ENCODE measurements at places on chromosomes 3 and 15.
A peak's percentile ranks its signal among the peaks of the same experiment; 100 is the strongest.

- H3K4me3 ChIP-seq = no peak overlapping the region
- no peak overlapping the region for H3K27ac ChIP-seq
- no peaks in the 10 kb centered on the region for H3K36me3 ChIP-seq
- no peaks in the 10 kb centered on the region for H3K4me1 ChIP-seq
- DNase-seq = no peak
- peaks cover 10% of the 10 kb centered on the region for H3K27me3 ChIP-seq
Observed at GRCh38 chr3:138479438-138479863, 45.0 kb downstream of the ESYT3 start.

GRCh38 chr15:69271217-69271616 is 27.5 kb upstream of the PAQR5 start:
- peaks cover 1% of the 10 kb centered on the region for H3K36me3 ChIP-seq
- H3K4me1 ChIP-seq = no peaks in the 10 kb centered on the region
- H3K27ac ChIP-seq = no peak overlapping the region
- H3K27me3 ChIP-seq = no peaks in the 10 kb centered on the region
- H3K4me3 ChIP-seq = no peak overlapping the region
- no peak for DNase-seq

GRCh38 chr15:99123713-99124451 is 19.0 kb downstream of the SYNM start:
- H3K4me1 ChIP-seq = no peaks in the 10 kb centered on the region
- no peaks in the 10 kb centered on the region for H3K36me3 ChIP-seq
- H3K27me3 ChIP-seq = peaks cover 2% of the 10 kb centered on the region
- no peak overlapping the region for H3K4me3 ChIP-seq
- no peak overlapping the region for H3K27ac ChIP-seq

- no peaks in the 10 kb centered on the region for H3K27me3 ChIP-seq
- peaks cover 15% of the 10 kb centered on the region for H3K4me1 ChIP-seq
- H3K36me3 ChIP-seq = peaks cover 27% of the 10 kb centered on the region
- DNase-seq = no peak
- peak overlapping the region; percentile 26 for H3K27ac ChIP-seq
Observed at GRCh38 chr15:76217029-76217881, 94.0 kb downstream of the ETFA start.

DNA sequence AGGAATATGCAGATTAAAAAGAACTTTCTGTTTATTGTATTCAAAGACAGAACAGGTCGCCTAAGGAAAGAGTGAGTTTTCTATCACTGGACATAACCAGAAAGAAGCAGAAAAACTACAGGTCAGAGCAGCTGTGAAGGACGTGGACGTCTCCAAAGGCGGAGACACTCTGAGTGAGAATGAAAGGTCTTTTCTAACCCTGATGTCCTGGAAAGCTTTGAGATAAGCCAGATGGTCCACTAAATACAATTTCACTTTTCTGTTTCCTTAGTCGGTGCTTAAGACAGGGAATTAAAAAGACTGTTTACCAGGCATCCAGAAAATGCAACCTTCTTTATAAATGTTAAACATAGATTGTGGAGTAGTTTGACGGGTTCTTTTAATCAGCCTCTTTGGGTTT is 360.4 kb downstream of the FGF12 start:
- no peak for DNase-seq
- H3K4me1 ChIP-seq = no peaks in the 10 kb centered on the region
- no peaks in the 10 kb centered on the region for H3K36me3 ChIP-seq

- no peak for DNase-seq
- H3K27me3 ChIP-seq = peaks cover 9% of the 10 kb centered on the region
- H3K4me1 ChIP-seq = no peaks in the 10 kb centered on the region
- H3K27ac ChIP-seq = no peak overlapping the region
Observed at GRCh38 chr3:129984125-129984524, 9.6 kb downstream of the TRH start.

DNA sequence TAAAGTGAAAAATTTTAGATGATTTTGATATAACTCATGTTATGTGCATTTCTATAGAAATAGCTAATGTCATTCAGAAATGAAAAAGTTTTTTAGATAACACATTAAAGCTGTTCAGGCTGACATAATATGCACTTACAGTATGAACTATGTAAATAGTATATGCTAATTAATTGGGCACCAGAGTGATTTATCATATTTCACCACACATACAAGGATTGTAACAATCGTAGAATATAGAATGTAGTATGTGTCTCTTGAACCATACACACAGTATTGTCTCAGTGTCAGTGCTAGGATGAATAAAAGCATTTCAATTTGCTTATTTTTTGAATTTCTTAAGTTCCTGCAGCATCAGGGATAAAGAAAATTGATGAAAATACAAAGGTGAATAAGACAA is 710.0 kb downstream of the OTOL1 start:
- H3K27me3 ChIP-seq = no peaks in the 10 kb centered on the region
- H3K4me1 ChIP-seq = no peaks in the 10 kb centered on the region
- H3K27ac ChIP-seq = no peak overlapping the region

- peaks cover 63% of the 10 kb centered on the region for H3K27me3 ChIP-seq
- H3K4me1 ChIP-seq = peaks cover 15% of the 10 kb centered on the region
- H3K4me3 ChIP-seq = peak overlapping the region; percentile 31
- H3K27ac ChIP-seq = no peak overlapping the region
Observed at GRCh38 chr15:76065245-76065644, 5.5 kb downstream of the TMEM266 start.

DNA sequence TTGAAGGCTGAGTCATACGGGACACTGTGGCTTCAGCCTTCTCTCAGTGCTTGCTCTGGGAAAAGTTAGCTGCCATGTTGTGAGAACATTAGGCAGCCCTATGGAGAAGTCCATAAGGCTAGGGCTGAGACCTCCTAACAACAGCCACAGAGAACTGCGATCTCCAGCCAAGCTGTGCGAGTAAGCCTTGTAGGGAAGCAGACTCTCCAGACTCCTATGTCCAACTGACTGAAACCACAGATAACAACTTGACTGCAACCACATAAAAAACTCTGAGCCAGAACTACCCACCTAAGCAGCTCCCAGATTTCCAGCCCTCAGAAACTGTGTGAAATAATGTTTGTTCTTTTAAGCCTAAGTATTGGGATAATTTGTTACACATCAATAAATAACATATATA is 40.7 kb downstream of the DENND6A start:
- peaks cover 11% of the 10 kb centered on the region for H3K4me1 ChIP-seq
- peaks cover 51% of the 10 kb centered on the region for H3K36me3 ChIP-seq
- no peak overlapping the region for H3K27ac ChIP-seq
- DNase-seq = no peak
- no peaks in the 10 kb centered on the region for H3K27me3 ChIP-seq

DNA sequence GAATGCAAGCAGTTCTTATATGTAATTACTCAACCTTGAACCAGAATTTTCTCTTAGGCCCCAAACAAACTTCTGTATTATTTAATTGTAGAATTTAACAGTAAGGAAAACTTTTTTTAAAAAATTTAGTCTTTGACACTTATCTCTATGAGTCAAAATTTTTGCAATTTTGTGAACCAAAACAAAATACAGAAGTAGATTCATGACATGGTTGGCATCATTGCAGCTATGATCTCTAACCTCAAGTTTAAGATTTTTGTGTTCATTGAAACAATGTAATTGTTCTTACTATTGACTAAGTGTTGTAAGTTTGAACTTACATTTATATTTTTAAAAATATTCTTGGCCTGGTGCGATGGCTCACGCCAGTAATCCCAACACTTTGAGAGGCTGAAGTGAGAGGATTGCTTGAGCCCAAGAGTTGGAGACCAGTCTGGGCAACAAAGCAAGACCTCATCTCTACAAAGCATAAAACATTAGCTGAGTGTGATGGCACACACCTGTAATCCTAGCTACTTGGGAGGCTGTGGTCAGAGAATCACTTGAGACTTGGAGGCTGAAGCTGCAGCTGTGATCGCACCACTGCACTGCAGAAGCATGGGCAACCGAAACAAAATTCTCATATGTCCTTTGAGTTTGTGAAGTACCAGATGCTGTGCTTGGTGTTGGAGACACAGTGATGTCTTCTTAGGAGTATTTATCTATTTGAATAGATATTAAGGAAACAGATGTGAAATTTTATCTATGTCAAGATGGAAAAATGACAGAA is 39.7 kb downstream of the STT3B start:
- no peak overlapping the region for H3K27ac ChIP-seq
- peaks cover 30% of the 10 kb centered on the region for H3K4me1 ChIP-seq
- no peak for DNase-seq
- H3K36me3 ChIP-seq = peaks cover 15% of the 10 kb centered on the region
- no peaks in the 10 kb centered on the region for H3K27me3 ChIP-seq

DNA sequence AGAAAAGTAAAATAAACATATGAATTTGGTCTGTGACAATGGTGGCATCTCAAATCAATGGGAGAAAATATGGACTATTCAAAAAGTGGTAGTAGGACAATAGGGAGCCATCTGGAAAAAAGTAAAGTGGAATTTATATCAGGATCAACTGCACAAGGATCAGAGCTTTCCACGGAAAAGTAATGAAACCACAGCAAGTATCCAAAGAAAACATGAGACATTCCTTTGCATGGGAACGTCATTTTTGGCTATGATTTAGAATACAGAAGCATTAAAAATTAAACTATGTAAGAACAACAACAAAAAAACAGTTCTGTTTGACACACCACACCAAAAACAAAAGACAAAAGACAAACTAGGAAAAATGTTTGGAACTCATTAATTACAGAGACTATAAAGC is 18.7 kb downstream of the CRBN start:
- no peak overlapping the region for H3K27ac ChIP-seq
- H3K4me1 ChIP-seq = no peaks in the 10 kb centered on the region
- no peak overlapping the region for H3K4me3 ChIP-seq

DNA sequence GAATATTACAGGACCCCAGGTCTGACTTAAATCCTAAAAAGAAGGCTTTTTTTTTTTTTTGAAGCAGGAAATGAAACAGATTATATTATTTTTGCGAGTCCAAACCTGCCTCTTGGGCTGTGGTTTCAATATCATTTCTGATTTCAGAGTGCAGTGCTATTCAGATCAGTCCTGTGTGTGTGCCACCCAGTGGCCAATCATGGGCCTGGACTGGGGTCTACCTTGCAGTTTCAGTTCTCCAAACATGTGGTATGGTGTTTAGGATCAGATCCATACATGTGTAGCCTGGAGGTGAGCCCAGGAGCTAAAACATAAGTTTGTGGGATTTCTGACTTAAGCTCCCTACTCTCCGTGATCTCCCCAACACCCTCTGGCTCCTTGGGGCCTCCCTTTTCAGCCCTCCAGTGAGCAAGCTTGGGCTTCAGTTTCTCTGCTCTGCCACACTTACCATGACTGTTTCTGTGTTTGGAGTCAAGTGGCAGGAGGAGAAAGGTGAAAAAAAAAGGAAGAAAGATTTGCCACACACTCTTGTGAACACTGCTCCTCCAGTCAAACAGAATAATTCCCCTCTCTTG is 12.1 kb upstream of the THSD4 start:
- H3K4me3 ChIP-seq = no peak overlapping the region
- peaks cover 3% of the 10 kb centered on the region for H3K27me3 ChIP-seq
- no peak overlapping the region for H3K27ac ChIP-seq
- DNase-seq = no peak
- H3K36me3 ChIP-seq = no peaks in the 10 kb centered on the region
- H3K4me1 ChIP-seq = no peaks in the 10 kb centered on the region

GRCh38 chr15:94834494-94834893 is 603.1 kb downstream of the MCTP2 start:
- H3K27me3 ChIP-seq = no peaks in the 10 kb centered on the region
- H3K4me1 ChIP-seq = no peaks in the 10 kb centered on the region
- no peak overlapping the region for H3K27ac ChIP-seq
- H3K36me3 ChIP-seq = no peaks in the 10 kb centered on the region
- no peak overlapping the region for H3K4me3 ChIP-seq

DNA sequence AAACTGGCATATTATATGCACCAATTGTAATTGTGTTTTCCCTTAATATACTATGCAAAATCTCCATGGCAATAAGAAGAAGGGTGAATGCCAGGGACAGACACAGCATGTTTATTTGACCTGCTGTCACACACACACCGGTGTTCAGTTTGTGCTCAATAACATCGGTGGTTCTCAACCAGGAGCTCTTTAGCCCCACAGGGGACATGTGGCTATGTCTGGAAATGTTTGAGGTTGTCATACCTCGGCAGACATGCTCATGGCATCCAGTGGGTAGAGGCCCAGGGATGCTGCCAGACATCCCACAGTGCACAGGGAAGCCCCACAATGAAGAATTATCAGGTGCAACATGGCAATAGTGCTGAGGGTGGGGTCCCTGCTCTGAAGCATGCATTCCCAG is 38.2 kb downstream of the GLB1 start:
- no peak overlapping the region for H3K4me3 ChIP-seq
- H3K4me1 ChIP-seq = peaks cover 67% of the 10 kb centered on the region
- no peak for DNase-seq
- H3K27ac ChIP-seq = no peak overlapping the region
- no peaks in the 10 kb centered on the region for H3K27me3 ChIP-seq

DNA sequence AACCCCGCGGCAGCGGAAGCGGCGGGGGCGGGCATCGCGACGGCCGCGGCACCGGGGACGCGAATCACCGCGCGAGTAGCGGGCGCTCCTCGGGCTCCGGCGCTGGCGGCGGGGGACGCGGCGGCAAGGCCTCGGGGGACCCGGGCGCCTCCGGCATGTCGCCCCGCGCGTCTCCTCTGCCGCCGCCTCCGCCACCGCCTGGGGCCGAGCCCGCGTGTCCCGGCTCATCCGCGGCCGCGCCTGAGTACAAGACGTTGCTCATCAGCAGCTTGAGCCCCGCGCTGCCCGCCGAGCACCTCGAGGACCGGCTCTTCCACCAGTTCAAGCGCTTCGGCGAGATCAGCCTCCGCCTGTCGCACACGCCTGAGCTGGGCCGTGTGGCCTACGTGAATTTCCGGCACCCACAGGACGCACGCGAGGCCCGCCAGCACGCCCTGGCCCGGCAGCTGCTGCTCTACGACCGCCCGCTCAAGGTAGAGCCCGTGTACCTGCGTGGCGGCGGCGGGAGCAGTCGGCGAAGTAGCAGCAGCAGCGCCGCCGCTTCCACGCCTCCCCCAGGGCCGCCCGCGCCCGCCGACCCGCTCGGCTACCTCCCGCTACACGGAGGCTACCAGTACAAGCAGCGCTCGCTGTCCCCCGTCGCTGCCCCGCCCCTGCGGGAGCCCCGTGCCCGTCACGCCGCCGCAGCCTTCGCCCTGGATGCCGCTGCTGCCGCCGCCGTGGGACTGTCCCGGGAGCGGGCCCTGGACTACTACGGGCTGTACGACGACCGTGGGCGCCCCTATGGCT is 675 bp downstream of the RBM15B start:
- DNase-seq = peak; percentile 68
- peak overlapping the region; percentile 80 for H3K4me3 ChIP-seq
- H3K27me3 ChIP-seq = no peaks in the 10 kb centered on the region
- peaks cover 41% of the 10 kb centered on the region for H3K4me1 ChIP-seq
- peak overlapping the region; percentile 88 for H3K27ac ChIP-seq

DNA sequence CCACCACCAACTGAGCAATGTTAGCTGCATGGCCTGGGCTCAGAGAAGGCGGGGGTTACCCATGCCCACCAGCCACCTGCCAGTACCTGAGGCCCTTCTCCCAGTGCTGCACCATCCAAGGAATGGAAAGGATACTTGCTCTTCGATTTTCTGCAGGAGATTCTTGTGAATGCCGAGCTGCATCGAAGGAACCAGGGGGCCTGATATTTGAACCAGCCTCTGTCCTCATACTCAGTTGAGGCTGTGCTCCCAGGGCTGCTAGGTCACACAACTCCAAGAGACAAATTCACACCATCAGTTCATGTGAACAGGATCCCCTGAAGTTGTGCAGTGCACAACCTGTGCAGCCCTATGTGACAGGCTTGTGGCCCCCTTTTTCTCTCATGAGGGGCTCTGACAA is 18.0 kb downstream of the PLA2G4F start:
- no peak overlapping the region for H3K4me3 ChIP-seq
- peaks cover 13% of the 10 kb centered on the region for H3K27me3 ChIP-seq
- peaks cover 10% of the 10 kb centered on the region for H3K4me1 ChIP-seq
